Inflammatory macrophage (primary cell): ENCODE measurements at places on chromosomes 6 and 20.
A peak's percentile ranks its signal among the peaks of the same experiment; 100 is the strongest.

- peak; percentile 22 for DNase-seq
Measured at GRCh38 chr6:75217193-75217592, 11.3 kb upstream of the COL12A1 start.

GRCh38 chr6:130893766-130894165 lies 66.6 kb downstream of the SMLR1 start:
- DNase-seq = no peak

GRCh38 chr20:63254232-63254605 lies at the start of gene NKAIN4:
Gene NKAIN4, minus strand, starts transcription at chr20:63254463. Its CDS starts 13 bp downstream, at chr20:63254450.
- DNase-seq = no peak

DNA sequence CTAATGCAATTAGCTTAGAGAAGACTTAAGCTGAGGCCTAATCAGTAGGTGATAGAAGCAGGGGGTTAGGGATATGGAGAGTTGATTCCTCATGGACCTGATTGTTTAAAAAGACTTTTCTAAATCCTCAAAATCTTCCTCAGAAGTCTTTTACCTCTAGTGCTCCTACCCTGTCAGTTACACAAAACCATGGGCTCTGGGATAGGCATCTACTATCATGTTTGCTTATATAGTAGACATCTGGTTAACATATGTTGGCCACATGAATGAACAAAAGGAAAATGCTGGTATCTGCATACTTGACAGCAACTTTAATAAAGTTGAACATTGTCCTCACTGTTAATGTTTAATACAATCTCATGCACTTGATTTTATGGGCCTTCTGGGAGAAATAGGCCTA lies 61.5 kb upstream of the FKBP1C start:
- DNase-seq = no peak

DNA sequence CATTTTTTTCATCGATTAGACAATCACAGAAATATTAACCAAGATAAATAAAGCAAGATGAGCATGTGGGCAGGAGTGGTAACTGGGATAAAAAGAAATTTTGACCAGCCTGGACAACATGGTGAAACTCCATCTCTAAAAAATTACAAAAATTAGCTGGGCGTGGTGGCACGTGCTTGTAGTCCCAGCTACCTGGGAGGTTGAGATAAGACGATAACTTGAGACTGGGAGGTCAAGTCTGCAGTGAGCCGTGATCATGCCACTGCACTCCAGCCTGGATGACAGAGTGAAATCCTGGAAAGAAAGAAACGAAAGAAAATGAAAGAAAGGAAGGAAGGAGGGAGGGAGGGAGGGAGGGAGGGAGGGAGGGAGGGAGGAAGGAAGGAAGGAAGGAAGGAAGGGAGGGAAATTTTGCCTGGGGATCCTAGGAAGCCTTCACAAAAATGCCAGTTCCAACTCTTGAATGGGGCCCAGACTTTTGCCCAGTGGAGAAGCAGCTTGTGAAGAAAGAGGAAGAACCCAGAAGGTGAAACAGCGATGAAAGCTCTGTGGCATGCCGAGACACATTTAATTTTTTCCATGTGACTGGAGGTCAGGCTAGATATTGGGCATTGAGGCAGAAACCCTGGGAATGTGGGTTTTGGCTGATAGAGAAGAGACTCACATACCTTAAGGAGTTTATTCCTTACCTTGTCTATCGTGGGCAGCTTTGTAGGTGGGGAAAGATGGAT lies 20.3 kb downstream of the CCDC170 start:
- peak; percentile 49 for DNase-seq

DNA sequence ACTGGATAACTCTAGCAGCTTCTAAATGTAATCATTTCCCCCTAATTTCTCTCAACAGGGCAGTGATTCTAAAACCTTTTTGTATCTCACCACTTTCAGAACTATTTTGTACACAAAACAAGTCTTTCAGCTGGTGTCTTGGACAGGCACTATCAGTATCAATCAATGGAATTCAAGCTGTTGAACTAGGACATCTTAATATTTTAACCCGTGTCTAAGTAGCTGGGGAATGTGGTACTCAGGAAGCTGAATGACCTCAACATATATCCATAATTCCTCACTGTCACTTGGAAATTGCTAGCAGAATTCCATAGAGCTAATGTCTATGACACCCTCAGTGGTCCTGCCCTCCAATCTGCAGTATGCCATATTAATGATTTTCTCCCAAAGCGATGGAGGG lies 24.5 kb downstream of the ADAT2 start:
- no peak for DNase-seq

DNA sequence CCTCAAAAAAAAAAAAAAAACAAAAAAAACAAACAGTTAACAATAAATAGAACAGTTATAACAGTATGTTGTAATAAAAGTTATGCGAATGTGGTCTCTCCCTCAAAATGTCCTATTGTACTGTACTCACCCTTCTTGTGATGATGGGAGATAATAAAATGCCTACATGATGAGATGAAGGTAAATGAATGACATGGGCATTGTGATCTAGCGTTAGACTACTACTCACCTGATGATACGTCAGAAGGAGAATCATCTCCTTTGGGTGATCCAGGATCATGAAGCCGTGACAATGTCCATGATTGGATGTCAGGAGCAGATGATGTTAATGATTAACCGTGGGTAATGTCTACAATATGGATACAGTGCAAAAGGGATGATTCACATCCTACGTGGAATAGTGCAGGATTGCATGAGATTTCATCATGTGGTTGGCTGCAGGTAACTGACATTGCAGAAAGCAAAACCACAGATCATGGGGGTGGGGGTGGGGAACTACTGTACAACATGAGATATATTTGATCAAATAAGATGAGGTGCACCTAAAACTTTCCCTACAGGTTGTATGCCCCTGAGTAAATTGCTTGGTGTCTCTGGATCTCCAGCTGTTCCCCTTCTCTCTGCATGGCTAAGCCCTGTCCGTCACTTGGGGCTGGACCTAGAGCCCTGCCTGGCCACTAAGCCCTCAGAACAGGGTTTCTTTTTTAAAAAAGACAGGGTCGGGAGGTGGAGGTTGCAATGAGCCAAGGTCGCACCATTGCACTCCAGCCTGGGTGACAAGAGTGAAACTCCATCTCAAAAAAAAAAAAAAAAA lies 6.2 kb upstream of the RBCK1 start:
- DNase-seq = no peak

GRCh38 chr20:3973705-3974104 lies 41.7 kb downstream of the RNF24 start:
- DNase-seq = no peak

GRCh38 chr6:28145231-28145630 lies 3.5 kb downstream of the ZKSCAN8 start:
- no peak for DNase-seq

GRCh38 chr20:61628480-61628879 lies 376.4 kb downstream of the CDH4 start:
- DNase-seq = no peak

DNA sequence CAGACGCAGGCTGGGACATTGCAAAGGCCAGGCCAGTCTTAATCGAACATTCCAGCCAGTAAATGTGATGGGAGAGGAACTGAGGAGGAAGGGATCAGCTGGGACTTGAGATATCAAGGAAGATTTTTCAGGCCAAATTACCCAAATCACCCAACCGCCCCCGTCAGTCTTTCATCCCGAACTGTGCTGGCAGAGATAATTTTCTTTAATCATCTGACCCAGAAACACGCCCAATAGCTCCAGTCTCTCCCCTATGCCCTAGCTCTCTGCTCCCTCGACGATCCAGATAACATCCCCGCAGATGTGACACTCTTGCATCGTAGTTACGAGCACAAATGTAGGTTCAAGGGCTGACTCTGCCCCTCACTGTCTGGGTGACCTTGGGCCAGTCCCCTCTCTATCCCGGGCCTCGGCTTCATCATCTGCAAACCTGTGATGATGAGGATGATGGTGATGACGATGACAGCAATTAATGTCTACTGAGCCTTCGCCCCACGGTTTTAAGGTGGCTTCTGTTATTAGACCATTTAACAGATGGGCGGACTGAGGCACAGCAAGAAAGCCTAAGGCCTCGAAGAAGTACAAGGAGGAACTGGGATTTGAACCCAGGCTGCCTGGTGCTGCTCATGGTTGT lies 118.6 kb downstream of the PREX1 start:
- no peak for DNase-seq

DNA sequence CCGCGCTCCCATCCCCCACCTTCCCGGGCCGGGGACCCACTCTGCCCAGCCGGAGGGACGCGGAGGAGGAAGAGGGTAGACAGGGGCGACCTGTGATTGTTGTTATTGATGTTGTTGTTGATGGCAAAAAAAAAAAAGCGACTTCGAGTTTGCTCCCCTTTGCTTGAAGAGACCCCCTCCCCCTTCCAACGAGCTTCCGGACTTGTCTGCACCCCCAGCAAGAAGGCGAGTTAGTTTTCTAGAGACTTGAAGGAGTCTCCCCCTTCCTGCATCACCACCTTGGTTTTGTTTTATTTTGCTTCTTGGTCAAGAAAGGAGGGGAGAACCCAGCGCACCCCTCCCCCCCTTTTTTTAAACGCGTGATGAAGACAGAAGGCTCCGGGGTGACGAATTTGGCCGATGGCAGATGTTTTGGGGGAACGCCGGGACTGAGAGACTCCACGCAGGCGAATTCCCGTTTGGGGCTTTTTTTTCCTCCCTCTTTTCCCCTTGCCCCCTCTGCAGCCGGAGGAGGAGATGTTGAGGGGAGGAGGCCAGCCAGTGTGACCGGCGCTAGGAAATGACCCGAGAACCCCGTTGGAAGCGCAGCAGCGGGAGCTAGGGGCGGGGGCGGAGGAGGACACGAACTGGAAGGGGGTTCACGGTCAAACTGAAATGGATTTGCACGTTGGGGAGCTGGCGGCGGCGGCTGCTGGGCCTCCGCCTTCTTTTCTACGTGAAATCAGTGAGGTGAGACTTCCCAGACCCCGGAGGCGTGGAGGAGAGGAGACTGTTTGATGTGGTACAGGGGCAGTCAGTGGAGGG lies 2.8 kb downstream of the SOX4 start:
- peak; percentile 32 for DNase-seq

GRCh38 chr6:72955666-72956065 lies 269.6 kb downstream of the KHDC1L start:
- DNase-seq = peak; percentile 47

GRCh38 chr6:26105109-26105730 lies 18.0 kb downstream of the HFE start:
- no peak for DNase-seq

DNA sequence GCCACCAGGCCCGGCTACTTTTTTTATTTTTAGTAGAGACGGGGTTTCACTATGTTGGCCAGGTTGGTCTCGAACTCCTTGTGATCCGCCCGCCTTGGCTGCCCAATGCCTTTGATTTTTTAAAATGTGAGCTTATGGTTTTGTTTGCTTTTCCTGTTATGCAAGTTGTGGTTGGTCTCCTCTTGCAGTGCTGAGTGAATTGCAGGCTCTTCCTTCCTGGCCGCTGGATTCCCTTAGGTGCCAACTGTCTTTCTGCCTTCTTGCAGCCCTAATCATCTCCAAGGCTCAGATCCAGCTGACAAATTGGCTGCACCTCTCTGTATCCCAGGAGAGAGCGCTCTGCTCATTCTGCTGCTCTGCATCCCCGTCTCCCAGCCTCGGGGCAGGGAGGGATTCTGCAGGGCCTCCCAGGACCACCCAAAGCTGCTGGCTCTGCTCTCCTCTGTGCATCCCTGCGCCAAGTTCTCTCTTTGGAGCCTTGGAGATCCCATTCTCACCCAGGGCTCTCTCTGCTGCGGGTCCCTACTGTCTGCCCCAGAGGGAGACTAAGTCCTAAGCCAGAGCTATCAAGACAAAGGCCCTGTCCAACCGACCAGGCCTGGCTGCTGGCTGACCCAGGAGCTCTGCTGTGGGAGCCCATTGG lies 14.1 kb upstream of the EMILIN3 start:
- no peak for DNase-seq

GRCh38 chr6:155889410-155889809 lies 433.8 kb upstream of the NOX3 start:
- no peak for DNase-seq
